ENCODE measurements at places on chromosomes 7 and 10.

DNA sequence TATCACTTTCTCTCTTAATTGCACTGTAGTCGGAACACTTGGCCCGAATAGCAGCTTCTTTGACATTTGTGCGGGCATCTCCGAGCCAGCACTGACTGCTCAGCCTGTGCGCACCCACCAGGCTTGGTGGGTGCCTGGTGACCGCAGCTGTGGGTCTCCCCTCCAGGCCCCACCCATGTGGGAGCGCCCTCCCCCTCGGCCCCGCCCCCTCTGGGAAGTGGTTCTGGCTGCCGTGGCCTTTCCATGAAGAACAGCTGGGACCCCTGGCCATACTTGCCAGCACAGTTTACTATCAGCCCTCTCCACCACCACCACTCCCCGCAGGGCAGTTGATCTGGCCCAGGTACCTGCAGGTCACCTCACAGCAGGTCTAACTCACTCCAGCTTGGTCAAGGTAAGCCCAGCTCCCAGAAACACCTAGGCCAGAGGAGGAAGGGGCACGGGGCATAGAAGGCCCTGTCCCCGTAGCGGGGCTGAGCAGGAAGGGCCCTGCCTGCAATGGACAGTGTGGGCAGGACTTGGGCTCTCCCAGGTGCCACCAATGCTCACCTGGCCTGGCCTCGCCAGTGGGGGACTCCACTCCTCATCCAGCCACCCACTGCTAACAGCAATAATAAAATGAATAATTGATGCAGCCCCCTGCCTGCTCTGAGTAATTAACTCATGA, 5.8 kb downstream of the RASGEF1A start:
- DNase-seq = no peak

GRCh38 chr7:151843181-151843580, 33.7 kb downstream of the PRKAG2 start:
- DNase-seq = no peak

- DNase-seq = no peak
These were observed 784.0 kb downstream of the SUGCT start for GRCh38 chr7:40918701-40919271.

DNA sequence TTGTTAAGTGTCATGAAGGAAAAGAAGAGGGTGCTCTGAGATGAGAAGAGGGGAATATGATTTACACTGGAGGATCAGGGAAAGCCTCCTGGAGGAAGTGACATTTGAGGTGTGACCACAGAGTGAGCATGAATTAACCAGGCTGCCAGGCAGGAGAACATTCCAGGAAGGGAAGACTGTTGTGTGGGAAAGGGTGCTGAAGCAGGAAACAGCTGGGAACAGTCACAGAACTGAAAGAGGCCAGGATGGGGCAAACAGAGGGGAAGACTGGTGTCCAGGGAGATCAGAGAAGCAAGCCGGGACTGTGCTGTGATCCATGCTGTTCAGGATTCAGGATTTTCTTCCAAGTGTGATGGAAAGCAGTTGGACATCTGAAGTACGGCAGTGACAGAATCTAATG, 14.9 kb downstream of the HIPK2 start:
- no peak for DNase-seq

- no peak for DNase-seq
These were observed 385.8 kb upstream of the KLF6 start for GRCh38 chr10:4170633-4171314.

- DNase-seq = no peak
These were observed 209.8 kb upstream of the POM121L12 start for GRCh38 chr7:52825611-52826010.

DNA sequence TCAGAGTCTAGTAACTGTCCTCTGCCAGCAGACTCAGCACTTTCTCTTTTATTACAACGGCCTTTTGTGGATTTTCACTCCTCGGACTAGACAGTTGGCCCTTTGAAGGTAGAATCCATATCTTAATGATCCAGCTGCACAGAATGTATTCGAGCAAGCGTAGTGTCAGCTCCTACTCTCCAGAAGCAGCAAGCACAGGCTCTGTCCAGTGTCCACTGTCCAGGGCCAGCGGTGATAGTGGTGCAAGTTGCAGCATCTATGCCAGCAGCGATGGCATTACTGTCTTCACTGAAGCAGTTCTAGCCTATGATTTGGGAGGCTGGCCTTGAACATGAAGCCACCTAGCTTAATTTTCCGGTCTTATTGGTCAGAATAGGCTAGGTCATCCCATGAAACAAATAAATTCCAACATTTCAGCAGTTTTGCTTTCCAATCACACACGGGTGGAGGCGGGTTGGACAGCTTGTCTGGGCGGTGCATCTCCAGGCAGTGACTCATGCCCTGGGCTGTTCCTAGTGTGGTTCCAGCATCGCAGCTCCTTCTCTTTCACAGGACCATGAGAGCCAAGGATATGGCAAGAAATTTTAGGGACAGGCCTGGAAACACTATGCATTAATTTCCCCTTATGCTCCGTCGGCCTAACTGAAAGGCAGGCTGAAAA, 108.6 kb upstream of the KCNMA1 start:
- DNase-seq = no peak

DNA sequence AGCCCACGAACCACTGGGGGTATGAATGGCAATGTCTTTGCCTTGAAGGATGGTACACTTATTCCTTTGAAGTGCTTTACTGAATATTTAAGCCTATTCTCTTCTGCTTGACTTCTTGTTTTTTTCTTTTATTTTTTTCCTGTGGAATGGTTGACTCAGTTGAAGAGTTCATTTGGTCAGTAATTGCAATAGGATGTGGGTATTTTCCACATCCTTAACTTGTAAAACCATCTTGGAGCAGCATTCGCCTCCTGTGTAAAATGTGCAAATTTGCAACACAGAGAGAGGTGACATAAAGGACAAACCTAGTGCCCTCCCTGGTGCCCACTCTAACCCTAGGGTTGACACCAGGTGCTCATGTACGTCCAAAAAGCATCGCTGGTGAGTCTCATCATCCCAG, 347.0 kb downstream of the GATA3 start:
- no peak for DNase-seq

DNA sequence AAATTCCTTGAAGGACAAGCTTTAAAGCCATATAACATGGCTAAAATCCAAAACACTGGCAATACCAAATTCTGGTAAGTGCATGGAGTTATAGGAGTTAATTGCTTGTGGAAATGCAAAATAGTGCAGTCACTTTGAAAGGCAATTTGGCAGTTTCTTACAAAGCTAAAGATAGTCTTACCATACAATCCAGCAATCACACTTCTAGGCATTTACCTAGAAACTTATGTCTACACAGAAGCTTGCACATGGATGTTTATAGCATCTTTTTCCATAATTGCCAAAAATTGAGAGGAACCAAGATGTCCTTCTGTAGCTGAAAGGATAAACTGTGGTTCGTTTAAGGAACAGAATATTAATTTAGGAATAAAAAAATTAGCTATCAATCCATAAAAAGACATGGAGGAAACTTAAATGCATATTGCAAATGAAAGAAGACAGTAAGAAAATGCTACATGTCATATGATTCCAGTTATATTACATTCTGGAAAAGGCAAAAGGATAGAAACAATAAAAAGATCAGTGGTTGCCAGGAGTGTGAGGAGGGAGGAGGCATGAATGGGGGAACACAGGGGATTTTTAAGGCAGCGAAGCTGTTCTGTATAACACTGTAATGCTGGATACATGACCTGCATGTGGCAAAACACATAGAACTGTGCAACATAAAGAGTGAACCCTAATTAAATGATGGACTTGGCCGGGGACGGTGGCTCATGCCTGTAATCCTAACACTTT, 51.9 kb downstream of the GNAT3 start:
- DNase-seq = no peak

DNA sequence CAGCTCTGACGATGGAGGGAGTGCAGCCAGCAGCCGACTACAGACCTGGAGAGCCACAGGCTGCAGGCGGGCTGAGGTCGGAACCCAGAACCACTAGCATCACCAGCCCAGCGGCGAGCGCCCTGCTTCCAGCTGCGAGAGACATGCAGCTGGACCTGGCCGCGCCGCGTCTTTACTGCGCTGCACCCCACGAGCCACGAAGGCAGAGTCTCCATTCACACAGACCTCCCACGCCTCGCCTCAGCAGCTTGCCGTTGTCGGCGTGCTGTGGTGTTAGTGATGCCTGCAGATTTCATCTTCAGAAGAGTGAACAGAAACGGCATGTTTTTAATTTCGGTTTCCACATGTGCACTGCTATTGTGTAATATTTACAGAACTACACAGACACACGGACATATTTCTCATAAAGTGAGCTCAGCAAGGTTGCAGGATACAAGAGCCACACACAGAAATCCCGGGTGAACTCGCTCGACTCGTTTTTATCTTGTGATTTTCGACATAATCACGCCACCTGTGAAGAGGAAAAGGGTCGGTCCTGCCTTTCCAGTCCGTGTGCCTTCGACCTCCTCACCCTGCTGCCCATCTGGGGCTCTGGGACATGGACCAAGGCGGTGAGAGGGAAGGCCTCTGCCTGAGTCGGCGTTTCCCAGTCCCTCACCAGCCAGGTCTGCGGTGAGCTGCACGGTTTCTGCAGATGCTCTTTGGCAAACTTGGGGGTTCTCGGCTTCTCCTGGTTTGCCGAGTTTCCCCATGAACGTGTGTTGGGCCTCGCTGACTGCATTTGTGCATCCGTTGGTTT, 252.2 kb downstream of the ELFN1 start:
- no peak for DNase-seq

All from stimulated activated CD8-positive, alpha-beta memory T cell treated with anti-CD3 and anti-CD28 coated beads, Interleukin-7, amount 100 ng/mL, for 24 hours (primary cell).